ENCODE measurements at places on chromosomes 7 and 10. TPM values are rescaled to one million over a fixed set of nuclear protein-coding genes. Genes with fewer than 3 reads are reported as not detected.

DNA sequence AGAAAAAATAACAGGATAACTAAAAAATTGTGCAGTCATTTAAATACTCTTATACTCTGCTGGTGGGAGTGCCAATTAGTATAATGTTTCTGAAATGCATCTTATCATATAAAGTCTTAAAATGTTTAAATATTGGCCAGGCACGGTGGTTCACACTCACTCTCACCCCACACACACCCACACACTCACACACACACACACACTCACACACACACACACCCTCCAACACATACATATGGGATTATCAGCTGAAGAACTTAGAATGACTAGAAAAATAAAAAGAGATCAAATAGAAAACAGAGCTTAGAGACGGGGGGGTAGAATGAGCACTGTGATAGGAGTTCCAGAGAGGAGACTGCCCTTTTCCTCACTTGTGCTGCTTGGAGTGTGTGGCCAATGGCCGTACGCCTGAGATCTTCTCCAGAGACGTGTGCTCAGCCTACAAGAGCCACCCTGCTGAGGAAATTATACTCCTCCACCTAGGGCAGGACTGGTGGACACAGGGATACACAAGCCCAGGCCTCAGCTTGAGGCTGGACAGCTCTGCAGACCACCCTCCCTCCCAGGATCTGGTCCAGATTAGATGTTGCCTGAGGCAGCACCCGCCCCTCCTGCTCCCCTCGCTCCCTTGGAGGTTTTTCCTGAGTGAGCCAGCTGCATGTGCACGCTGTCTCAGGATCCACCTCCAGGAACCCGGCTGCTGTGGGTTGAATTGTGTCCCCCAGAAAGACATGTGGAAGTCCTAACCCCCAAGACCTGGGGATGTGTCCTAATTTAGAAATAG, 26.5 kb upstream of the PRKAG2 start:
- H3K4me1 ChIP-seq: no peaks in the 10 kb centered on the region
- H3K4me3 ChIP-seq: no peak overlapping the region
- H3K27me3 ChIP-seq: peaks cover 16% of the 10 kb centered on the region
- H3K36me3 ChIP-seq: no peaks in the 10 kb centered on the region

GRCh38 chr10:5913736-5914135, 23.7 kb downstream of the FBH1 start:
- H3K4me3 ChIP-seq: no peak overlapping the region
- no peaks in the 10 kb centered on the region for H3K4me1 ChIP-seq
- H3K27ac ChIP-seq: no peak overlapping the region
- no peak for DNase-seq
- peaks cover 49% of the 10 kb centered on the region for H3K36me3 ChIP-seq
- H3K27me3 ChIP-seq: no peaks in the 10 kb centered on the region

Gene TLX1
- total RNA-seq: not detected

DNA sequence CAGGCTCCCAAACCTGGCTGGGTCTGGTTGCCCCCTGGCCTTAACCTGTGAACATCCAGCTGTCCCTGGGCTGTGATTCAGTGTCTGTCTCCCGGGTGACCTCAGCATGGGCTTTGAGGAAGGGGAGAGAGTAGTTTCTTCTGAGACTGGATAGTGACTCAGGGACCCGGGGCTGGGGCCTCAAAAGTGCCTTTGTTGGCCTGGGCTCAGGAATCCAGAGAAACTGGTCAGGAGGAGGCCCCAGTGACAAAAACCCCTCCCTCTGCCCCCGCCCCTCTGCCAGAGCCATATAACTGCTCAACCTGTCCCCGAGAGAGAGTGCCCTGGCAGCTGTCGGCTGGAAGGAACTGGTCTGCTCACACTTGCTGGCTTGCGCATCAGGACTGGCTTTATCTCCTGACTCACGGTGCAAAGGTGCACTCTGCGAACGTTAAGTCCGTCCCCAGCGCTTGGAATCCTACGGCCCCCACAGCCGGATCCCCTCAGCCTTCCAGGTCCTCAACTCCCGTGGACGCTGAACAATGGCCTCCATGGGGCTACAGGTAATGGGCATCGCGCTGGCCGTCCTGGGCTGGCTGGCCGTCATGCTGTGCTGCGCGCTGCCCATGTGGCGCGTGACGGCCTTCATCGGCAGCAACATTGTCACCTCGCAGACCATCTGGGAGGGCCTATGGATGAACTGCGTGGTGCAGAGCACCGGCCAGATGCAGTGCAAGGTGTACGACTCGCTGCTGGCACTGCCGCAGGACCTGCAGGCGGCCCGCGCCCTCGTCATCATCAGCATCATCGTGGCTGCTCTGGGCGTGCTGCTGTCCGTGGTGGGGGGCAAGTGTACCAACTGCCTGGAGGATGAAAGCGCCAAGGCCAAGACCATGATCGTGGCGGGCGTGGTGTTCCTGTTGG, at the start of gene CLDN4:
Gene CLDN4, plus strand, starts transcription at position 316 of the 903 bp plus-strand sequence. Its CDS starts 206 bp downstream, at position 522.
- no peaks in the 10 kb centered on the region for H3K27me3 ChIP-seq
- peak within 1 kb of the TSS; percentile 96 for H3K4me3 ChIP-seq
- DNase-seq: peak; percentile 93
- H3K4me1 ChIP-seq: peaks cover 89% of the 10 kb centered on the region
- 0 out of 2 replicates have a peak, but pooled peaks cover 7% of the 10 kb centered on the region for H3K36me3 ChIP-seq

Gene TMEM254
- total RNA-seq: 12.1 TPM

DNA sequence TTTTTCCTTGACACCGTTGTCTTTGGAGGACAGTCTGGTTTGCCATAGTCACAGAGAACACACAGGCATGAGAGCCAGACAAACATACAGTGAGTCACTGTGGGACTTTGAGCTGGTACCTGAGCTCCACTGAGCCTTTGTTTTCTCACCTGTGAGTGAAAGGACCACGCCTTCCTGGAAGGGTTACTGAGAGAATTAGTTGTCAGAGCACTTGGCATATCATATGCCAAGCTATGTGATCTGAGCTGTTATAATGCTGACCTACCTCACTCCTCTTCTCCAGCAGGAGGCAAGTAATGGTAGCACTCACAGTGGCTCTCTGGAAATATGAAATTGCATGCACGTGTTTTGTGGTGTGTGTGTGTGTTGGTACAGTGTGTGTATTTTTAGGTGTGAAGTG, 59.7 kb downstream of the CXCL12 start:
- H3K27me3 ChIP-seq: peaks cover 18% of the 10 kb centered on the region
- no peaks in the 10 kb centered on the region for H3K4me1 ChIP-seq
- no peak for DNase-seq
- no peak overlapping the region for H3K27ac ChIP-seq

Gene HOXA1
- total RNA-seq: 2.8 TPM

DNA sequence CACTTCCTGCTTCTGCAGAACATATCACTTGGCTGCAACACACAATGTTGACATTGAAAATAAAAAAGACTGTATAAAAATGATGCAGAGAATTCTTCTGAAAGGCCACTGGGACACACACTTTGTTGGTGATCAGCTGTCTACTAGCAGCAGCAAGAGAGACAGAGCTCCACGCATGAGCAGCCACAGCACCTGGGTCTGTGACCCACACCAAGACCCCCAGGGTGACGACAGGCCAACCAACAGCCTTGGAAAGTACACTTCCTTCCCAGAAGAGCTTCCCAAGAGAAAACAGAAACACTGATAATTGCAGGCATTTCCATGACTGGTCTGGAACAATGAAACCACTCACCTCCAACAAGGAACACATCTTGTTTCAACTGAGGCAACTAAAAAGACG, 239.0 kb downstream of the DIP2C start:
- DNase-seq: no peak
- no peak overlapping the region for H3K27ac ChIP-seq
- H3K4me3 ChIP-seq: no peak overlapping the region
- no peaks in the 10 kb centered on the region for H3K36me3 ChIP-seq
- H3K4me1 ChIP-seq: peaks cover 11% of the 10 kb centered on the region
- H3K27me3 ChIP-seq: no peaks in the 10 kb centered on the region

DNA sequence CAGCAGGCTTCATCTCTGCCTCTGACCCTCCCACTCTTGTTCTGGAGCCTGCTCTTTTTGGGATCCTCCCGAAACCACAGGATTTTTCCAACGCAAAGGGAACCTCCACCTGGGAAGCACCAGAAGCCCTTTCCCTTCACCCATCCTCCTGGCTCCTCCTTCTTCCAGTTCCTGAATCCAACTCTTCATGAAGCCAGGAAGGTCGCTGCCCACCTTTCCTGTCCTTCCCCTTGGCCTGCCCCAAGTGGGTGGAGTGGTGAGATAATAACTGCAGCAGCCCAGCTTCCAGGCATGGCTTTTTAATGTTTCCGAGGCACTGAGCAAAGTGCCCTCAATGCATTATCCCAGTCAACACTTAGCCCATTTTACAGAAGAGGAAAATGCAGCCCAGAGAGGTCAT, 70.8 kb upstream of the EEPD1 start:
- H3K27ac ChIP-seq: no peak overlapping the region
- H3K36me3 ChIP-seq: no peaks in the 10 kb centered on the region
- H3K4me1 ChIP-seq: peaks cover 10% of the 10 kb centered on the region
- no peak for DNase-seq
- no peaks in the 10 kb centered on the region for H3K27me3 ChIP-seq

Gene GPRIN2
- 1.7 TPM for total RNA-seq

GRCh38 chr7:90574820-90575187, 21.3 kb upstream of the CDK14 start:
- no peak for DNase-seq
- H3K36me3 ChIP-seq: no peaks in the 10 kb centered on the region
- H3K4me3 ChIP-seq: no peak overlapping the region
- H3K27ac ChIP-seq: no peak overlapping the region

DNA sequence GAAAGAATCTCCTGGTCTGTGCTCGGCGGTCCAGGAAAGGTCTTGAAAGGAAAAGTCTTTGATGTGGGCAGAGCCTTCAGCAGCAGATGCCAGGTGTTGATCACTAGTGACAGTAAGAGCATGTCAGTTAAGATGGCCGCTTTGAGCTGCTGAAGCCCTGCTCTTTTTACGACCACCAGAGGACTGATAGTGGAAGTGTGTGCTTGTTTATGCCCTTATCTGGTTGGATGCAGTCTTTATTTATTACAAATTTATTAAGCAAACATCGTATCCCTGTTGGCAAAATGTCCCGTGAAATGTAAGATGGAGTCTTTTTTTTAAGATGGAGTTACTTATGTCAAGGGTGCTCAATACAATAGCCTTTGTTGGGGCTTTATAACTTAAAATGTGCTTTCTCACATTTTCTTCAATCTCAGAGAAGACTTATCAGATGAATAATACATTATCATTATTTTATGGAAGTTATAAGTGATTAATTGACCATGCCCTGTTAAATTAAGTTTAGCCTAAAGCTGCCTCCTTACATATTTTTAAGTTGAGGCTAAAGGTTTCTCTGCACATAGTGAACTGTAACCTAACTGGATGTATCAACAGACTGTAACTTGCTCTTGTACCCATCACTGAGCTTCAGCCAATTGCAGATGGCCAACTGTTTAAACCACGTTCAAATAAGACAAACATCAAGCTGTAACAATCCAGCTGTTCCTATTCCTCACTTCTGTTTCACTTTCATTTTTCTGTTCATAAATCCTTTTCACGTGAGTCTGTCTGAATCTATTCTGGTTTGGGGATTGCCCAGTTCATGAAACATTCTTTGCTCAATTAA, 97.4 kb upstream of the PIK3CG start:
- DNase-seq: no peak
- no peak overlapping the region for H3K4me3 ChIP-seq
- no peaks in the 10 kb centered on the region for H3K36me3 ChIP-seq
- H3K27me3 ChIP-seq: no peaks in the 10 kb centered on the region
- H3K27ac ChIP-seq: no peak overlapping the region
- H3K4me1 ChIP-seq: peaks cover 21% of the 10 kb centered on the region

Data from HCT116 (cell line).